ENCODE measurements at places on chromosomes 5 and 9.

GRCh38 chr5:113489299-113489698 is 1.0 kb upstream of the MCC start:
- DNase-seq, result peak; percentile 98

DNA sequence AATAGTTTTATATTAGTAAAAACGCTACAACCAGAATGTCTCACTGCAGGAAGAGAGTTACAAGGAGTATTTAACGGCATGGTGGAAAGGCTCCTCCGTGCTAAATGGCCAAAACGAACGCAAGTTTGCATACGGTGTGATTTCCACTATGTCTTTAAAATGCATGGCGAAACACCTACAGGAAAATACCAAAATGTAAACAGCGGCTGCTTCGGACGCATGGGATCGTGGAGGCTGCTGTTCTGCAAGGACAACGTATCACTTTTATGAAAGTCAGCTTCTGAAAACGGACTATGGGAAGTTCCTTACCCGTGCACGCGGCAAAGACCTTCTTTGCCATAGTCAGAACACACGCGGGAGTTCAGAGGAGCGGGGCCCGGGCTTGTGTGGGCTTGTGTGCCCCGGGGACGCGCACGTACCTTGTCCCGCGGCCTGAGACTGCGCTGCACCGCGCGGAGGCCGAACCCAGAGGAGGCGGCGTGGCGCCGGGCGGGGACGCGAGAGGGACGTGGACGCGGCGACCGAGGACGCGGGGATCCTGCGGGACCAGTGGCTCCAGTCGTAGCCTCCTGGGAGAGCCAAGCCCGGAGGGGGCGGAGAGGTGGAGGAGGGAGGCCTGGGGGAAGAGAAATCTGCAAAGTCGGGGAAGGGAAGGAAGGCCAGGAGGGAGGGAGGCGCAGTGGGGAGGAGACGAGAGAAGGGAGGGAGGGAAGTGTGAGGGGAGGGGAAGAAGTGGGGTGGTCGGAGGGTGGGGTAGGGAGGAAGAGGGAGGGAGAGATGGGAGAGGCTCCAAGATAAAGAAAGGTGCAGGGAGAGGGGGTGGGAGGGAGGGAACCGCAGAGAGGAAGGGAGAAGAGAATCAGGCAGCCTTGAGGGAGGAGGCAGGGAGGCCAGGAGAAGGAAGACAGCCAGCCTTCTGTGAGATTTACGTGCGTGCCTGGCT is at the start of gene CMBL:
CMBL (minus strand) TSS at position 697 of the 943 bp plus-strand sequence. CDS start 17,140 bp downstream, outside the sequence.
- peak; percentile 55 for DNase-seq

DNA sequence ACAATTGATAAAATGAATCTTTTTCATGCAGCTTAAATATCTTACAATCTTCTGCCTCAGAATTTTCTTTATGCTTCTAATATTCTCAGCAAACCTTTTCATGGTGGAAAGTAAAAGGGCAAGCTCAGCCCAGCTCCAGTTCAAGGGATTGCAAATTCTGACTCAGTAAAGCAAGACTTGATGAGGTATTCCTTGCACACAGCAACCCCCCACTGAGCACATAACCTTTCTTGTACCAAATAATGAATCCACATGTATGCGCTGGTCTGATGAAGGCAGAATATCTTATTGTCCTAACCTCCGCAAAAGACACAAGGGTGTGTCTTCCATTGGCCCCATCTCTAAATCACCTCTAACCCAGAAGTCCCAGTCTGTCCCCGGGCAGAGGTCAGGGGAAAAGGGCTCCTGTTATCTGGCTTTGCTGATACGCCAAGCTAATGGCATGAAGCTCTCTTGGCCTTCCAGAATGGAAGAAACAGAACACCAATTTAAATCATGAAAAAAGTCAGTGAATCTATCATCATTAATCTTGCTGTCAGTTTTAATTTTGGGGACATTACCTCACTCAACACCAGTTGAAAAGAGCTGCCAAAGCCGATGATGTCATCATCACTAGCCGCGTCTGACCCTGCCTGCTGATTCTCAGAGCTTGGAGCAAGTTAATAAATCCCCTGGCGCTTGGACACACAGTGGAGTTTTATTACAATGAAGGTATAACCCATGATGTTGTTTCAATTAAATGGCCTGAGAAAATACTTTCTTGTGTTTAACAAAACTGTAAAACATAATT is 592.5 kb upstream of the CLINT1 start:
- peak; percentile 90 for DNase-seq

GRCh38 chr9:11805969-11806368 is 887.2 kb upstream of the TYRP1 start:
- no peak for DNase-seq

DNA sequence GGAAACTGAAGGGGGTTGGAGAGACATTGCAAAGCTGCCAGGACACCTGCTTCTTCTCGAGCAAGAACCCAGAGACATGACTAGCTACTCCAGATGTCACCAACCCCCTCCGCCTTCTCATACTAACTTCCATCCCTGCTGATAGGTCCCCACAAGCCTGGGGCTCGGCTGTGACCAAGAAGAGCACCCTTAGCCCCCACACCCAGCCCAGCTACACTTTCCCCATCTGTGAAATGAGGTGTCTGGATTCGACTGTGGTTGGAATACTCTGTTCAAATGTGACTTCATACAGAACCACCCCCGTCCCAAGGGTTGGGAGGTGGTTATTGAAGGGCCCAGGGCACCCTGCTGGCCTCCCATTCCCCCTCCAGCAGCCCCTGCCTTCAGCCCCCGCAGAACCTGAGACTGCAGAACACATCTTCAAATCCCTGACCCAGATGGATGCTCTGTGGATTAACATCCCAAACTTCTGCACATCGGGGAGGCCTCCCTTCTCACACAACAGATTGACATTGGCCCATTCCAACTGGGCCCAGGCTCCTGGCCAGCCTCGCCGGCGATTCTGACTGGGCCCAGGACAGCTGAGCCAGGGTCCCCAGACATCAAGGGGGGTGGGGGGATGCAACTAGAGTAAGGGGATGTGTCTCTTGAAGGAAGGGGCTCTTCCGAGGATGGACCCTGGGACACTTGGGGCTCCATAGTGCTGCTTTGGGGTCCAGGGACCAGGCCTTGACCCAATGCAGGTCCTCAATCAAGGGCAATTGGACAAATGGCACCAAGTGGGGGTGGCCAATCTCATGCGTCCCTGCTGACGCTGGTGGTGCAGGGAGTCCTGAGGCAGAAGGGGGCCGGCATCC is 21.7 kb upstream of the FIBCD1 start:
- DNase-seq, result no peak

- peak; percentile 50 for DNase-seq
Measured at GRCh38 chr9:69975681-69976080, 68.0 kb upstream of the MAMDC2 start.

- DNase-seq, result peak; percentile 11
Measured at GRCh38 chr9:6305954-6306563, 22.1 kb upstream of the TPD52L3 start.

GRCh38 chr5:68290260-68290674 is 74.7 kb downstream of the PIK3R1 start:
- peak; percentile 55 for DNase-seq

- peak; percentile 52 for DNase-seq
Measured at GRCh38 chr5:21237461-21237860, 1249.5 kb upstream of the CDH18 start.

GRCh38 chr5:141874262-141874964 is 3.8 kb downstream of the PCDH1 start:
- DNase-seq, result no peak

- DNase-seq, result no peak
Measured at GRCh38 chr9:134503301-134504105, 138.1 kb upstream of the COL5A1 start.

- DNase-seq, result peak; percentile 55
Measured at GRCh38 chr9:136283291-136284235, 20.3 kb downstream of the CCDC187 start.

GRCh38 chr9:111959468-111960359 is 63.1 kb downstream of the UGCG start:
- DNase-seq, result peak; percentile 92

DNA sequence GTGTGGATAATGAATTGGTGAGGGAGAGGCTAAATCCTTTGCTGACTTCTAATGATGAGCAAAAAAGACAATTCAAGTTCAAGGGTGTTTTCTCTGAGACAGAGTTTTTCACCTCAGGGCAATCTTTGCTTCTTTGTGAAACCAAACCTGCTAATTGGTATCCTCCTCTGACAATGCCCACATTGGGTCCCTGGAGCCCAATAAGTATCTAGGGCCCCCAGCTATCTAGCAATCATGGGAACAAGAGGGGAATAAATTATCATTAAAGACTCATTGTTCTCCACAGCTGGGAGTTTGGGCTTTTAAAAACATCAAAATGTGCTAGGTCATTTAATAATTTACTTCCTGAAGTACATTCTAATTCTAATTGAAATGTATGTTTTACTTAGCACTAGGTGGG is 227.3 kb downstream of the TMEM167A start:
- no peak for DNase-seq
